Activated CD8-positive, alpha-beta T cell treated with anti-CD3 and anti-CD28 coated beads for 36 hours (primary cell): ENCODE measurements at places on chromosomes 16 and 17. TPM values are rescaled to one million over a fixed set of nuclear protein-coding genes. Genes with fewer than 3 reads are reported as not detected.

Gene ARL5C
- total RNA-seq: not detected

Gene PABPN1L
- not detected for total RNA-seq

Gene CCL8
- total RNA-seq: not detected

Gene FOXL1
- total RNA-seq: not detected

Gene MAP2K4
- total RNA-seq: 45.6 TPM

Gene GNAO1
- 2.4 TPM for total RNA-seq

Gene PITPNM3
- 0.92 TPM for total RNA-seq

Gene RNF222
- total RNA-seq: 0.11 TPM

Gene MT4
- total RNA-seq: not detected

Gene DHRS13
- 37.3 TPM for total RNA-seq

Gene SLC38A8
- not detected for total RNA-seq
